Panc1 (cell line): ENCODE measurements at places on chromosomes 7 and 10.

- DNase-seq, result no peak
Measured at GRCh38 chr10:47350671-47351640, 2.8 kb downstream of the RBP3 start.

- DNase-seq, result no peak
Measured at GRCh38 chr7:111903797-111904196, 302.4 kb downstream of the DOCK4 start.

DNA sequence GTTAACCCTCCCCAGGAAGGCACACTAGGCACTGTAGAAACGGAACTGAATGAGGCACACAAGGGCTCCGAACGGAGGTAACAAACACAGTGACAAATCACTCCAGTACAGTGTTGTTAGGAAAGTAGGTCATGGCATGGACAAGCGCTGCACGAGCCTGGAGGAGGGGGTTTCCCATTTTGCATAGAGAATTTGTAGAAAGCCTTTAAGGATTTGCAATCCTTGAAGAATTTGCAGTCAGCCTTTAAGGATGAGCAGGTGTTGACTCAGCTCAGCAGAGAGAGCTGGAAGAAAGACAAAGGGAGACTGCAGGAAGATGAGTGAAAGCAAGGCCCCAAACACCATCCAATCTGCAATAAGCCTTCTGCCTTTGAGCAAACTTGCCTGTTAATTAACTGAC, 51.1 kb upstream of the PPP1R3C start:
- peak; percentile 22 for DNase-seq

- no peak for DNase-seq
Measured at GRCh38 chr10:124007102-124007772, 86.2 kb downstream of the CHST15 start.

- no peak for DNase-seq
Measured at GRCh38 chr10:13719425-13719824, 132.7 kb downstream of the PRPF18 start.

DNA sequence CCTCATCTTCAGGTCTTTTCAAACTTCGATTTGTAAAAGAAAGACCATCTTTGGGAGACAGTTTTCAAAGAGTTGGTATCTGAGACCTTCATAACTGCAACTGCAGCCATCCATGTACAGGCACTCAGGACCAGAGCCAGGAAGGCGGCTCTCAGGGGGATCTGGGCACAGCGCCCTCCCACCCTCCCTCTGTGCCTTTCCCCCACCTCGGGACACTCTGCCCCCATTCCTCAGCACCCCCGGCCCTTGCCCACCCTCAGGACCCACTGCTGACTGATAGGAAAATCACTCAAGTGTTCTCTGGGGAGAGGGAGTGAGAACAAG, 143.6 kb downstream of the CUBN start:
- no peak for DNase-seq
